ENCODE measurements at places on chromosomes 12 and 14.

DNA sequence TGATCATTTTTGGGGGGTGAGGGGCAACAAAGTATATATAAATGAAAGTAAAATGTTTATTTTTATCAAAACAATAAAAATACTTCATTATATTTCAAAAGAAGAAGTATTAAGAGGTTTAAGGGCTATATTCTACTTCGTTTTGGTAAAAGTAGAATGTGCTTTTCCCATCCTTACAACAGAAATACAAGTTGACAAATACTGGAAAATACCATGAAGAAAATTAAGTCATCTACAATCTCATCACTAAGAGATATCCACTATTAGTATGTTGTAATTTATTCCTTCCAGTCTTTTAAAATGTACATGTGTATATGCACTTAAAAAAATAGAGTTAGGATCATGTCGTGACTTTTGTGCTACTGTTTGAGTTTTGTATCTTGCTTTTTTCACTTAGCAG, 92.8 kb downstream of the PCNX1 start:
- no peak for DNase-seq

GRCh38 chr12:16299403-16299802, 21.9 kb upstream of the SLC15A5 start:
- no peak for DNase-seq

DNA sequence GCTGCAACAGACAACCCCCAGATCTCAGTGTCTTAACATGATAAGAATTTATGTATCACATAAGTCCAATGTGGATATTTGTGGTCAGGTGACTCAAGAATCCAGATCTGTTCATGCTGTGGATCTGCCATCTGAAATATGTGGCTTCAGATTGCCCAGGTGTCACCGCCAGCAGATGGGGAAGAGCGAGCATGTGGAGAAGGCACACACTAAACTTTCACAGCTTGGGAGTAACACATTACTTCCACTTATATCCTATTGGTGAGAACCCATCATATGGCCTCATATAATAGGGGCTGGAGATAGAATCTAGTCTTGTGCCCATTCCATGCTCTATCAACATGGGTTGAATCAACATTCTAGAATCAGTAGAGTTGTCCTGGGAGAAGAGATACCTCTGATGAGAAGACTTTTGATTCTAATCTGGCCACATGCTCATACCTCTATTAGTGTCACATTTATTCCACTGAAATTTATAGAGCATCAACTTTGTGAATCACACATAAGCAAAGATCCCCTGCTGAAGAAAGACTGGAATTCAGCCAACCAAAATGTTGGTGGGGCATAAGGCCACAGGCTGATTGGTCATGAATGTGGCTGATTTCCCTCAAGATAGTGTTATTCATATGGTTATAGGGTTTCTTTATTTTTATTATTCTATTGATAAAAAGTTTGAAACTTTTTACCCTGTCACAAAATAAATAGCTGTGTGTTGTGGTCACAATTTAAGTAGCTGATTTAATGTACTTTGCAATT, 6.0 kb upstream of the CALCOCO1 start:
- DNase-seq = no peak

DNA sequence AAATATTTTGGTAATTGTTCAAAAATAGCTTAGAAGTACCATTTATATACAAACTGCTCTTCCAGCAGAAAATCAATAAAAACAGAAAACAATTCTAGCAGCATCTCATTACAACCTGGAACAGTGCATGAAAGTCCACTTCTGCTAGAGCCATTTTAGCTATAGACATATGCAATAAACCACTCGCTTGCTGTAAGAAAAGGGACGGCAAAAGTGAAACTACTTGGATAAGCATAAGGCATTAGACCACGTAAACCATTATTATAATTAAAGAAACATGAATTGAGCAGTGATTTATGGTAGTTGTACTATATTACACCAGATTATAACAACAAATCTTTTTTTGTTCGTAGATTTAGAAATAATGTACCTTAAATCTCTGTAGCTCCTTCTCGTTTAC, 48.7 kb downstream of the LRIG3 start:
- DNase-seq = no peak

GRCh38 chr14:48771717-48772116, 814.5 kb downstream of the RPS29 start:
- DNase-seq = peak; percentile 51

DNA sequence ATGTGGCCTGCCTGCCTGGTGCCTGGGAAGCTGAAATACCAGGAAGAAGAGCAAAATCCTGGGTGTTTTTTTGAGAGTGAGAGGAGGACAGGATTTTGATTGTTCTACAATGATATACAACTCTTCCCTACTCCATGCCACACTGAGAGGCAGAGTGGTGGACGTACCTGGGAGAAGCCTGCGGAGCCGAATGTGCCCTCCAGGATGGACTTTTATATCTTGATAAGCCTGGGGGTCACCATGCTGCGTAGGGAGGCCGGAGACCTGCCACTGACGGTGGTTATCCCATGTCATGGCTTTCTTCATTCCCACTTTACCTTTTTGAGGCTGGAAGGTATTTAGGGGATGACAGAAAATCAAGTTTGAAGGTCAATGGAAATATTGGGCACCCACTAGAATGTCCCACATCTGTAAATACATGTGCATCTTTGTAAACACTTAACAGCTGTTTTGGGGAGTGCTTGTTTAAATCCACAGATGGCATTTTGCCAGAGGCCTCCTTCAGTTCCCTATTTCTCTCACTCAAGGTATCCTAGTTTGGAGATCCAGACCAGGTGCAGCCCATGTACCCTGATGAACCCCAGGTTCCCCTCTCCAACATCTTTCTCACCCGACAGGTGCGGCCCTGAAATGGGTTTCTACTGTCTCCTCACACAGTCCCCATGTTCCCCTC, 1.1 kb upstream of the GLT1D1 start:
- no peak for DNase-seq

- no peak for DNase-seq
These were observed 14.2 kb upstream of the PLEK2 start for GRCh38 chr14:67426161-67426560.

GRCh38 chr12:4653257-4653656, 4.3 kb downstream of the NDUFA9 start:
- no peak for DNase-seq

- no peak for DNase-seq
These were observed 19.4 kb downstream of the RALGAPA1 start for GRCh38 chr14:35789651-35790050.

DNA sequence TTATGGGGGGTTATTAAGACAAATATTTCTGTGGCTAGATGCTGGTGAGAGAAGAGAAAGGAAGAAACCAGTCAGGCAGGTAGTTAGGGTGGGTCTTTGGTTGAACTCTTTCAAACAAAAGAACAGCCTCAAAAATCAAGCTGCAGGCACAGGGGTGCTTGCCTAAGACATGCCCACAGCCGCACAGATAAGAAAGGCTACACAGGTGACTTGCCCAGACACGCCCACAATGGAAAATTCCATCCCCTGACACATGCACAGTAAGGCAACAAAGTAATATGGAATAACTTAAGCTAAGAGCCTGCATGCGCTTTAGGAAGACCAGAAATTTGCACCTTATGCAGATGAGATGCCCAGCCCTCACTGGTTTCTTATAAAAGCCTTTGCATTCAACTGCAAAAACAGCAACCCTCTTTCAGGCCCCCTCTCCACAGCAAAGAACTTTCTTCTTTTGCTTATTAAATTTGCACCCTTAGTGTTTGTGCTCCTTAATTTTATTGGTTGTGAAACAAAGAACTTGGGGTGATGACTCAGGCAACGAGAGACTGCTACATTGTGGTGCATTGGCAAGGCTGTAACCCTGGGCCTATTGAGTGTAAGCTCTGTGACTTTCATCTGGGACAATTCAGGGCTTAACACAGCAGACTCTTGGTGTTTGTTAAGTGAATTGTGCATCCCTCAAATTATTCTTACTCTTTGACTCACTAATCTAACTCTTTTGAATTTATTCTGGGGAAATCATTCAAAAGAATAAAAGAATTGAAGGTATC, 149.4 kb downstream of the RPAP3 start:
- no peak for DNase-seq

DNA sequence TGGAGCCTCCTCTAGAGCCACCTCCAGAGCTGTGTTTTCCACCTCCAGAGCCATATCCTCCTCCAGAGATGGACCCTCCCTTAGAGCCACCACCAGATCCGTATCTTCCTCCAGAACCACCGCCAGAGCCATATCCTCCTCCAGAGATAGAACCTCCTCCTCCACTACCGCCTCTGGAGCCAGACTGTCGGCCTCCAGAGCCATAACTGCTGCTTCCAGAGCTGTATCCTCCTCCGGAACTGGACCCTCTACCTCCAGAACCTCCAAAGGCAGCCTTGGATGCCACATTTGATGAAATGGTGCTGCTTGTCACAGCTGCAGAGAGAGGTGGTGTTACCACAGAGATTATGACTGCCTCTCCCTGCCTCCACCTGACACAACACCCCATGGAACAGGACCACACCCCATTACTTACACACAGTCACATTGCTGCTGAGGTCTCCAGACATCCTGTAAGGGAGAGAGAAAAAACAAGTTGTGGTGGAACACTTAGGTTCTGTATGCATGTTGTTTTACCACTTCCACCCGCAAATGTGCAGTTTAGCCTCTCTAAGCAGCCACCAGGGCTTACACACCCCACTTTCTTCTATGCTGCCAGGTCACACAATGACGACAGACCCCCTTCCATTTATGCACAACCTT, 6.8 kb downstream of the KRT2 start:
- no peak for DNase-seq

GRCh38 chr14:103676881-103677675, 38.2 kb downstream of the XRCC3 start:
- DNase-seq = no peak

DNA sequence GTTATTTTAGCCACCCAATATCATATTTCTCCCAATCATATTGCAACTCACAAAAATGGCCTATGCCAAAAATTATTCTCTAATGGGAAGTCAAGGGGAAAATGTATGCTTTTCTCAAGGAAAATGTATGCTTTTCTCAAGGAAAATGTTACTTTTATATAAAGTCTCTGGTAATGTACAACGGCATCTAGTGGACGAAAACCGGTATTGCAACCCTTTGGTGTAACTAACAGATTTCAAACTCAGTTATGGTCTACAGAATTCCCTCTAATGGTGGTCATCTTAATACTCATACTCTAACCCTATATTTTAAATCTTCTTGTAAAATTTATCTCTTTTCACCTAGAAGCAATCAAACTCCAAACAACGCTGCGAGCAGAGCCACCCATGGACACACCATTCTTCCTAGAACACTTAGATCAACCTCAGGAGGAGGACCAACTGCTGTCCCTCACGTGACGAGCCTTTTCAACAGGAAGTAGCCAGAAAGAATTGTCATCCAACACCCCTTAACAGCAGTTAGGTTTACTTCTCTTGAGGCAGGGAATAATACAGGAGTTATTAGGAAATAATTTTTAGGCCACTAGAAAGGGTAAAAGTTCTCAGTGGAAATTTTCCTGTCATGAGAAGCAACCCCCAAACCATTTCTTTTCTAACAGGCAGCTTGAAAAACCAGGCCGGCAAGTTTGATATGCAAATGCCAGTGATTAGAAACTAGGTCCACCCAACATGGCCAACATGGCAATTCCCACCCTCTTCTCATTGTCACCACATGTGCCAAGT, 20.1 kb downstream of the APOBEC1 start:
- no peak for DNase-seq

GRCh38 chr12:26936559-26937442, 980 bp downstream of the INTS13 start:
- DNase-seq = no peak

GRCh38 chr14:95272057-95272456, 47.7 kb downstream of the CLMN start:
- DNase-seq = no peak

DNA sequence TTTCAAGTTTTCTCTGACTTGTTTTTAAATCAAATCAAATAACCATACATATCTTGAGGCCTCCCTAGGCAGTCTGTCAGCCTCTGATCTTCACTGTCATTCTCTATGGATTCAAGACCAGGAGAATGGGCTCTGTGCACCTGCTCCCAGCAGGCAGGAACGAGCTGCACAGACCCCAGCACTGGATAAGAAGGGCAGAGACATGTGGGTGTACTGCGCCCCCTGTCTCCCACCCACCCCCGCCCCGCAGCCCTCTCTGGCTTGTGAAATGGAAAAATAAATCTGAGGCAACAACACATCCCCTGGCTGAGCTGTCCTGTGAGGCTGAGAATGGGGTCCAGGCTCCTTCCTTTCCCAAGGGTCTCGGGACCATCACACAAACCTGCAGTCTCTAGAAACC, 26.3 kb downstream of the CLMN start:
- DNase-seq = no peak

DNA sequence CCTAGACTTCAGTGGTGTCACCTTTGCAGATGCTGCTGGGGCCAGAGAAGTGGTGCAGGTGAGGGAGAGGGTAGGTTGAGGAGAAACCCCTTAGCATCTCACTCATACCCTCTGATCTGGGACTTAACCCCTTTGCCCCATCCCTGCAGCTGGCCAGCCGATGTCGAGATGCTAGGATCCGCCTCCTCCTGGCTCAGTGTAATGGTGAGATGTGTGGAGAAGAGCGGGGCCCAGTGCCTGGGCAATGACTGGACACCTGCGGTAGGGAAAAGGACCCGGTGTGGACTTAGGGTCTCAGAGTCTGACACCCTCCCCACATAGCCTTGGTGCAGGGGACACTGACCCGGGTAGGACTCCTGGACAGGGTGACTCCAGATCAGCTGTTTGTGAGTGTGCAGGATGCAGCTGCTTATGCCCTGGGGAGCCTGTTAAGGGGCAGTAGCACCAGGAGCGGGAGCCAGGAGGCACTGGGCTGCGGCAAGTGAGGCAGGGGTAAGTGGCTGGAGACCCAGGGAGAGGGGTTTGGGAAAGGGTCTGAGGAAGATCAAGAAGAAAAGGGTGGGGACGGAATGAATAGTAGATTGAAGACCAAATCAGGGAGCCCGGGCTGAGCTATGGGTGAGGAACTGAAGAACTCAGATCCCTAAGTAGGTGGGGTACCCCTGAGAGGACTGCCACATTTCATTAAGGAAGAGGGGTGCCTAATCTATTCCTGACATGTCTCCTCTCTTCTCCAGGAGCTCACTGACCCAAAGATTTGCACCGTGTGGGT, 7.6 kb downstream of the B4GALNT1 start:
- no peak for DNase-seq

GRCh38 chr12:18224745-18225144, 36.6 kb upstream of the PIK3C2G start:
- no peak for DNase-seq

GRCh38 chr14:22002860-22003284, 329.3 kb upstream of the OR4E1 start:
- DNase-seq = no peak

GRCh38 chr12:108542320-108542719, 18.7 kb downstream of the SART3 start:
- no peak for DNase-seq

- no peak for DNase-seq
These were observed 398.9 kb upstream of the CCDC196 start for GRCh38 chr14:66087231-66087630.

DNA sequence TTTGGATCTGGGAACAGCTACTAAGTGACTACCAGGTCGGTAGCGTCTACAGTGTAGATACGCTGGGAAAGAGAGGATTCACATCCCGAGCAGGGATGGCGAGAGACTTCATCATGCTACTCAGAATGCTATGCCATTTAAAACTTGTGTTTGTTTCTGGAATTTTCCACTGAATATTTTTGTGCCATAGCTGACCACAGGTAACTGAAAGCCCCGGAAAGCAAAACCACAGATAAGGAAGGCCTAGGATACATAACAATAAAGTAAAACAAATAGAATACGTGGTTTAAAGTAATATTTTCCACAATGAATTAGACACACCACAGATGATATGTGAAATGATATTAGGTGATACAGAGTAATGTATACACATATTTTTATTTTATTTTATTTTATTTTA, 7.9 kb upstream of the HCAR1 start:
- no peak for DNase-seq

- DNase-seq = no peak
These were observed 41.3 kb upstream of the C12orf71 start for GRCh38 chr12:27123642-27124041.

GRCh38 chr14:88232771-88233170, 90.3 kb downstream of the KCNK10 start:
- DNase-seq = no peak
